Stimulated activated CD8-positive, alpha-beta memory T cell treated with anti-CD3 and anti-CD28 coated beads, Interleukin-2, amount 100 ng/mL, for 1 hour (primary cell): ENCODE measurements at places on chromosomes 3 and 15.

DNA sequence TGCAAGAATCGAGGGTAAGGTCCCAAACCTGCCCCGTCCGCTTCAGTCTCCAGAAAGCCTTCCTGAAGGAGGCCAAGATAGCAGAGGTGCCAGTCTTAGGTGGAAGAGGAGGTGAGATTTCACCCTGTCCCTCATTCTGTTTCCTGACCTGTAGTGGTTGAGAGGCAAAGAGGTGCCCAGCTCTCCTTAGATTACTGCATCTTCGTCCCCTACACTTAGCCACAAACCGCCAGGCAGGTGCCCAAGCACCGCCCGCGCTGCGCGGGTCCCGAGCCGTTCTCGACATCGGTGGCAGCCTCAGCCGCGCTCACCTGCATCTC lies 23.8 kb upstream of the POLG start:
- DNase-seq: no peak

DNA sequence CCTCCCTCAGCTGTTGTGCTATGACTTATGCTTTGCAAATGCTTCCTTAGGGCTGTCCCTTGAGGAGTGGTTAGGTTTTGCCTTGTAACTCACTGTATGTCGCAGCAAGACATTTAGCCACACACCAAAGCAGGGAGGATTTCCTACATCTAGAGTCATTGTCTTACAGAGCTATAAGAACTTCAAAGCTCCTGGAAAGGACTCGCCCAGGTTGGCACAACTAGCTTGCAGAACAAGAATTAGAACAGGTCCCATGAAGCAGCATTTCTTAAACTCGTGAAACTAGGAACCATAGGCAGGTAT lies 19.4 kb upstream of the ACAP2 start:
- no peak for DNase-seq

- no peak for DNase-seq
Measured at GRCh38 chr3:43919029-43919428, 228.3 kb downstream of the ABHD5 start.

GRCh38 chr3:24339266-24339825 lies 155.3 kb downstream of the THRB start:
- no peak for DNase-seq

GRCh38 chr15:40102897-40103858 lies 5.5 kb downstream of the BMF start:
- DNase-seq: no peak

DNA sequence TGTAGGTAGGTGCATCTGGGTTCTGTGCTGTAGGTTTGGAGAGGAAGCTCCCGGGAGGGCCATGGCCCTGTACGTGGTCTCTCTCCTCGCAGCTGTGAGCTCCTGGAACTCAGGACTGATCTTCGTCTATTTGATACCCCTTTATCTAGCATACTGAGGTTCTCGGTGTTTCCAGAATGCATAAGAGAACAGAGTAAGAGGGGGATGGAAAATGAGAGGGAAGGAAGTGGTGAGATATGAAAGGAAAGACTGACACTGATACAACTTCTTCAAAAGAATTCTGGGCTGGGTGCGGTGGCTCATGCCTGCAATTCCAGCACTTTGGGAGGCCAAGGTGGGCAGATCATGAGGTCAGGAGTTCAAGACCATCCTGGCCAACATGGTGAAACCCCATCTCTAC lies 90.7 kb downstream of the CHRD start:
- no peak for DNase-seq

- DNase-seq: no peak
Measured at GRCh38 chr3:194130807-194131589, 5.0 kb upstream of the HES1 start.

- DNase-seq: no peak
Measured at GRCh38 chr3:192931825-192932224, 14.2 kb upstream of the MB21D2 start.

GRCh38 chr3:113721636-113722035 lies 24.4 kb downstream of the NAA50 start:
- no peak for DNase-seq

DNA sequence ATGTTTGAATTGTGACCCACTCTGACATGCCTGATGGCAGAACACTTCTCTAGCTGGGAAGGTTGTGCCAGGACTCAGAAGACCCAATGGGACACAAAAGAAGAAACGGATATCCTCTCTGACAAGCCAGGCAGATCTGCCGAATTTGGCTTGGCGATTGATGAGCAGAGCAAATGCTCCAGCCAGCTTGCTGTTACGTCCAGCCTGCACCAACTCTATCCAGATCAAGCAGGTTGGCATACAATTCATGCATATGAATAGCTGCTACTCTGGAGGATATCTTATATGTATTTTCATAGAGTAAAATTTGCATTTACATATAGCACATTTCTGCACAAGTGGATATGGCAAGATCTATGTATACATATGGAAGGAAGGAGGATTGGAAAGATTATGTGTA lies 102.8 kb downstream of the PEX5L start:
- DNase-seq: no peak

GRCh38 chr3:17833786-17834559 lies 91.5 kb upstream of the TBC1D5 start:
- no peak for DNase-seq

DNA sequence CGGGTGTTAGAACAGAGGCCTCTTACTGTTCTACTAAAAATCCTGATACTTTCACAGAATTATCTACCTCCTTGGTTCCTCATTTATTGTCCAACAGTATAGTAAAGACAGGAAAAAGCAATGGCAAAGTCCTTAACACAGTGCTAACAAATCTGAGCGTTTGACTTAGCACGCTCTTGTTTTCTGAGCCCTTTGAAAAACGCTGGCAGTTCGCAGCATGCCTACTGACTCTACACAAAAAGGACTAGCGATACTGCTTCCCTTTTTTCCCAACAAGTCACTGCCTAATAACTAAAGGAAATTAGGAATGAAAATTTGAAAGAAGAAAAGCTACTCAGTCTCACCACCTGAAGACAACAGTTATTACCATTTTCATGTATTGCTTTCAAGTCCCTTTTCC lies 34.8 kb upstream of the CEMIP start:
- DNase-seq: no peak

- DNase-seq: no peak
Measured at GRCh38 chr15:69666921-69667811, 214.5 kb downstream of the RPLP1 start.

GRCh38 chr3:53264718-53265117 lies 8.9 kb upstream of the TKT start:
- DNase-seq: no peak

GRCh38 chr15:100570275-100570674 lies 31.7 kb downstream of the LINS1 start:
- DNase-seq: no peak

GRCh38 chr3:139676632-139677387 lies 962 bp downstream of the NMNAT3 start:
- DNase-seq: no peak

- no peak for DNase-seq
Measured at GRCh38 chr3:23600167-23600871, 205.4 kb upstream of the UBE2E1 start.

- no peak for DNase-seq
Measured at GRCh38 chr3:128074851-128075521, 22.7 kb downstream of the SEC61A1 start.

DNA sequence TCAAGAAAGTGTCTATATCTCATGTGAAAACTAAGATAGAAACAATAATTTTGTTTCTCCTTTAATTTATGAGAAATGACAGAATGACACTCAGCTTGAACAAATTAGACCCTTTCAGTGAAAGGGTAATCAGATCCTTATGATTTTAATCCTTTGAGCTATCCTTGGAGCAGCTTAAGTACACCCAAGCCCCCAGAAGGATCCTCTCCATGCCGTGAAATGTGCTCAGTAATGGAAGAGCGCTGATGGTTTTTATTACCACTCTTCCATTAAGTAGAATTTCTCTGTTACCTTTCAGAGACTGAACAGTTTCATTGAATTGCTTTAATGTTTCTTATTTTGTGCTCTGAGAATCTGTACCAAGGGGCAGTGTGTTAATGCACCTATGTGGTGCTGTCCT lies 54.3 kb downstream of the HMG20A start:
- DNase-seq: no peak

- no peak for DNase-seq
Measured at GRCh38 chr3:17775073-17775472, 32.6 kb upstream of the TBC1D5 start.

DNA sequence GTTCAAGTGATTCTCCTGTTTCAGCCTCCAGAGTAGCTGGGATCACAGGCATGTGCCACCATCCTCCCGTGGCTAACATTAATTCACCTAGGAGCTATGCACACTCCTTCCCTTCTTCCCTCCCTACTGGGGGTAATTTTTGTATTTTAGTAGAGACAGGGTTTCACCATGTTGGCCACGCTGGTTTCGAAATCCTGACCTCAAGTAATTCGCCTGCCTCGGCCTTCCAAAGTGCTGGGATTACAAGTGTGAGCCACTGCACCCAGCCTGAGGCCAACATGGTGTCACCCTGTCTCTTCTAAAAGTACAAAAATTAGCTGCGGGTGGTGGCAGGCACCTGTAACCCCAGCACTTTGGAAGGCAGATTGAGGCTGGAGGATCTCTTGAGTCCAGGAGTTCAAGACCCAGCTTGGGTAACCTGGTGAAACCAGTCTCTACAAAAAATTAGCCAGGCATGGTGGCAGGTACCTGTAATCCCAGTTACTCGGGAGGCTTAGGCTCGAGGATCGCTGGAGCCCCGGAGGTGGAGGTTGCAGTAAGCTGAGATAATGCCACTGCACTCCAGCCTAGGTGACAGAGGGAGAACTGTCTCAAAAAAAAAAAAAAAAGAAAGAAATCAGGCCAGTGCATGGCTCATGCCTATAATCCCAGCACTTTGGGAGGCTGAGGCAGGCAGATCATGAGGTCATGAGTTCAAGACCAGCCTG lies 6.1 kb downstream of the RNU5B-1 start:
- no peak for DNase-seq

GRCh38 chr15:66078196-66078928 lies 175.2 kb downstream of the MEGF11 start:
- no peak for DNase-seq

GRCh38 chr3:57952208-57952631 lies 56.0 kb upstream of the FLNB start:
- DNase-seq: no peak

GRCh38 chr15:31090766-31091165 lies 10.8 kb downstream of the TRPM1 start:
- DNase-seq: no peak

DNA sequence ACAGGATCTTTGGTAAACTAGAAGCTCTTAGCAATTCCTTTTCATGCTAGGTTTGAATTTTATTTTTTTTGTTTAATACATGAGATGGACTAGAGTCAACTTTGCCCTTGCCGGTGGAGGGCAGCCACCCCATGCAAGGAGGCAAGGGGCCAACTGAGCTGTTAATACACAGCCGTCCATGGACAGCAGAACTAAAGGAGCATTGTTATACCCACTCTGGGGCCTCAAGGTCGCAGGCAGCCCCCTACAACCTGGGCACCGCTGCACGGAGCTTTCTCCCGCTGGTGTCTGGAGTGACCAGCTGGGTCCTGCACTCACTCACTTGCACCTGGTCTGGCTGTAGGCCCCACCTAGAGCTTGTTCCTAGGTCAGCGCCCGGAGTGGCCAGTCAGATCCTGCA lies 47.9 kb upstream of the ACKR4 start:
- DNase-seq: no peak

- no peak for DNase-seq
Measured at GRCh38 chr3:45965253-45965652, 22.0 kb downstream of the CXCR6 start.

DNA sequence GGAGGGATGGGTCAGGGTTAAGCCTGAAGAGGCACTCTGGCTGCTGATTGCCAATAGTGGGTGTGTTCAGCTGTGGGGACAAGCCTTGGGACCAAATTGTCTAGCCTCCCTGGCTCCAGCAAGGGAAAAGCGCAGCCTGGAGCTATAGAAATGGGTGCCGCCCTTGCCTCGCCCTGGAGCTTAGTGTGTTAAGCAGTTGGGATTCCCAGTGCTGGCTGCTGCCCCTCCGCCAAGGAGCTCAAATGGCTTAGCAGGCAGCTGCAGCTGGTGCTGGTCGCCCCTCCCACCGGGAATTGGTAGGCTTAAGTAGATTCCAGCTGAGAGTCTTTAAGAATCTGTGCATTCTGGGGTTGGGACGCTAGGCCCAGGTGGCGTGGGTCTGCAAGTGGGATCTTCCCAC lies 662.9 kb upstream of the TBL1XR1 start:
- DNase-seq: no peak

DNA sequence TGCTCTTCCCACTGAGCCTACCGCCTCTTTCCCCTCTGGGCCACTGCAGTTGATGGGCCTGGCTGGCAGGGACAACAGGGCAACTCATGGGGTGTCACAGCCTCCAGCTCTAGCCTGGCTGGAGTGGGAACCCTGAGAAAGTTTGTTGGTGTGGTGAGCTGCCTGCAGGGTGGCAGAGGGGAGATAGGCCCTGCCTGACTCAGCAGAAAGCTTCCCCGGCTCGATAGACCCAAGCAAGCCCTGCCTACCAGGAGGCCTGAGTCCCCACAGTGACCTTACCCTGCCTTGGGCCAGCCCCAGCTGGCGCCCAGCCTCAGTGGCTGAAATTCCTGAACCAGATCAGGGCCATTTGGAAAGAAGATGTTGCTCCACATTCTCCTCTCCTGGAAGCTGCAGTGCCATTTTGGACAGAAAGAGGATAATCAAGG lies 29.4 kb downstream of the ABTB1 start:
- no peak for DNase-seq

- no peak for DNase-seq
Measured at GRCh38 chr3:175111036-175111435, 251.9 kb downstream of the NAALADL2 start.

DNA sequence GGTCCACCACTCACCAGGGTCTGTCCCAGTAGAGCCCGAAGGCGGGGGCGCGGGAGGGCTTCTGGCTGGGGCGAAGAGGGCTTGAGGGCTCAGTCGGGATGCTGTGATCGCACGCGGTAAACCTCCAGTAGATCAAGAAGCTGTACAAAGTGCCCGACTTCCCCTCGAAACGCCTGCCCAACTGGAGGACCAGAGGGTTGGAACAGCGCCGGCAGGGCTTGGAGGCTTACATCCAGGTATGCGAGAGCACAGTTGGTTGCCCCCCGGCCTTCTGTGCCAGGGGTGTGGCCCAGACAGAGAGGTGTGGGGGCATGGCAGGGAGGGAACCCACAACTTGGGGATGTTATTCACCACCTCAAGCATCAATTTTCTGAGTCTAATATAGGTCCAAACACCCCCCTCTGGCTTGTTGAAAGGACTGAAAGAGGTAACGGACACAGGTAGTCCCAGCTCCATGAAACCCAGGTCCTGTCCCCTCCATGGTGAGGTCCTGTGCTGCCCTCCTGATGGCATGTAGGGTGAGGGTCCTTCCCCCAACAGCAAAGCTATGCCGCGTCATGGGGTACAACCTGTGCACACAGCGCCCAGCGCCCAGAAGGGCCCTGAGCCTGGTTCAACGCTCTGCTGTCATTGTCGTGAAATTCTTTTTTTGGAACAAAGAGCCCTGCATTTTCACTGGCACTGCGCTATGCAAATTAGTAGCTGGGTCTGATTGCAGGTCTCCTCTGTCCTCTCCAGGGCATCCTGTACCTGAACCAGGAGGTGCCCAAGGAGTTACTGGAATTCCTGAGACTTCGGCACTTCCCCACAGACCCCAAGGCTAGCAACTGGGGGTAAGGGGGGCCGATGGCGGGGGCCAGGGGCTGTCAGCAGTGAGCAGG lies 1.2 kb downstream of the SNX22 start:
- no peak for DNase-seq
